ENCODE measurements at places on chromosomes 11 and 22.

- no peak for DNase-seq
These were observed 561.1 kb upstream of the CADM1 start for GRCh38 chr11:116065191-116065895.

DNA sequence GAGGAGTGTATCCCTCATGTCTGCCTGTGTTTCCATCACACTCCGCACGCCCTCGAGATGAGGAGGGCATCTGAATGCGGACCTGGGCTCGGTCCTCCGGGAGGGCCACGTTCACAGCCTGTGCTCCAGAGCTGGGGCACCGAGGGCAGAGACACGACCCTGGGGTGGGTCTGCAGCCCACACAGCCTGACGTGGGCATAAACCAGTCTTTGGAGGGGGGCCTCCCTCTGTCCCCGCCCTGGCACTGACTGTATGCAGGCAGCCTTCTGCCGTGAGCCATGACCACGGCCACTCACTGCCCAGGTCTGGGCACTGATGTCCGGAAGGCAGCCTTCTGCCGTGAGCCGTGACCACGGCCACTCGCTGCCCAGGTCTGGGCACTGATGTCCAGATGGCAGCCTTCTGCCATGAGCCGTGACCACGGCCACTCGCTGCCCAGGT, 1425.1 kb downstream of the BRD1 start:
- no peak for DNase-seq

DNA sequence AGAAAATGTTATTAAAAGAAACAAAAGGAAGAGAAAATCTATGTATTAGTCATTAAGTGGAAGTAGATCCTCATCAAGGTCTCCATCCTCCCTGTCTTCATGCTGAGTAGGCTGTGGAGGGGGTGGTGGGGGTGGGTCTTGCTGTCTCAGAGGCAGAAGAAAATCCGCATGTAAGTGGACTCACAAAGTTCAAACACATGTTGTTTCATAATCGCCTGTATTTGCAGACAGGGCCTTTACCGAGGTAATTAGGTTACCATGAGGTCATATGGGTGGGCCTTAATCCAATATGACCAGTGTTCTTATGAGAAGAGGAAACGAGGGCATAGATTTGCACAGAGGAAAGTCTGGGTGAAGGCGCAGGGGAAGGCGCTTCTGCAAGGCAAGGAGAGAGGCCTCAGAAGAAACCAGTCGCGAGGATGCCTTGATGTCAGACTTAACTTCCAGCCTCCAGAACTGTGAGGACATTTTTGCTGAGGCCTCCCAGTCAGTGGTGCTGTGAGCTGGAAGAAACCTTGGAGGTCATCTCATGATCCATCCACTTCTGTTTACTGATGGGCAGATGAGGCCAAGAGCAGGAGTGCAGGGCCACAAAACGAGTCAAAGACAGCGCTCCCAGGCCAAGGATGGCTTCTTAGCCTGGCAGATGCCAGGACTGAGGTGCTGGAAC, 49.3 kb upstream of the THY1 start:
- no peak for DNase-seq

DNA sequence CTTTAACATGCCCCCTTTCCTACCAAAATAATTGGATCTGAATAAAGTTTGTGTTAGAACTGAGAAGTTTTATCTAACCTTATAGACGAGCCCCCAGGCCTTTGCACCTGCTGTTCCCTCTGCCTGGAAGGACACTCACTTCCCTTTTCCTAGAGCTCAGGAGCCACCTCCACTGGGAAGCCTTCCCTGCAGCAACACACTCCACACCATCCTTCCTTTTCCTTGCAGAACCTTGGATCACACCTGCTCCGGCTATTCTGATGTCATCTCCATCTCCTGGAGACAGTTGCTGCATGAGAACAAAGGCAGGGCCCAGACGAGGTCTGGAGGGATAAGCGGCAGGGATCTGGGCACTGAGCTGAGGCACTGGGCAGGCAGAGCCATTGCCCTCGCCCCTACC, 22.6 kb upstream of the MYOD1 start:
- DNase-seq: no peak

DNA sequence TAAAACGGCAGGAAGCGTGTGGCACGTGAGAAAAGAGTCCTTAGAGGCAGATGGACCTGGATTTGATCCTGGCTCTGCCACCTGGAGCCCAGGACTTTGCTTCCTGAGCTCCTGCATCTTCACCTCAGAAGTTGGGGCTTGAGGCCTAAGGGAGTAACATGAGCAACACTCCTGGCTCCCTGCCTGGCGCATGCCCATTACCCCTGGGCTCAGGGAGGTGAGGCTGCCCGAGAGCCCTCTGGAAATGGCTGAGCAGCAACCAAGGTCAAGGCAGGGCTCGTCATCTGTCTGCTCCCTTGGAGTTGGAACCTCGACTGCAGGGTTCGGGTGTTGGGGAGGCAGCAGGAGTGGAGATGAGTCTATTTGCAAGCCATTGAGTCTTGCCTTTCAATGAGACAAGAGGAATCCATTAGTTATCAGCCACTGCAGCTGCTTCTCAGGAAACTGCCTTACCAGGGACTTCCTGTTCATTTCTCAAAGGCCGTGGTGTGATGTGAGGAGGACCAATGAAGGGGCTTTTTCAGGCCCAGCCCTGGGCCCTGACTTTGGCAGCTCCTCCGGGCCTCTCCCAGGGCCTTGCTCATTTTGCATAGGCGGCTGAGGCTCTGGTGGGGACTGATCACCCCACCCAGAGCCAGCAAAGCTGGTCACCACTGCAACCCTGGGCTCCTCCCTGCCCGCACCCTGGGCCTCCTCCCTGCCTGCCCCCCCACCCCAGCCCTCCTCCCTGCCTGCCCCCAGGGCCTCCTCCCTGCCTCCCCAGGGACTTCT, 6.4 kb downstream of the FADS2 start:
- peak; percentile 4 for DNase-seq

DNA sequence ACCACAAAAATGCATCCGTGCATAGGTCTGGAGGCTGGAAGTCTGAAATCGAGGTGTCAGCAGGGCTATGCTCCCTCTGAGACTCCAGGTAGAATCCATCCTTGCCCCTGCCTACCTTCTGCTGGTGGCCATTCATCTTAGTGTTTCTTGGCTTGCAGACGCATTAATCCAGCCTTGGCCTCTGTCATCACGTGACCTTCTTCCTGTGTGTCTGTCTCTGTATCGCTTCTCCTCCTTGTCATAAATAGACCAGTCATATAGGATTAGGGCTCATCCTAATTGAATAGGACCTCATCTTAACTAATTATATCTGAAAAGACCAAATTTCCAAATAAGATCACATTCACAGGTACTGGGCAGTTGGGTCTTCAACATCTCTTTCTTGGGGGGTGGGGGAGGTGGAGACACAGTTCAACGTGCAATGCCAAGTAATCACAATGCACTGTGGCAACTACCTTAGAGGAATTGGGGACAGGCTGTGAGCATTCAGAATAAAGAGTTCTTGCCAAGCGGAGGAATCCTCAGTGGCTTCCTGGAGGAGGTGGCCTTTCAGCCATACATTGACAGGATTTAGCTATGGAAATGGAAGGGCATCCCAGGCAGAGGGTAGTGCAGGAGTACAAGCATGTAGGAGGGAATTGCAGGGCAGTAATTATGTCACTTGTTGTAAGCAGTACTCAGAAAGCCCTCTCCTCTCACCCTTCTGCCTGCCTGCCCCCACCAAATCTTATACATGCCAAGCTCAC, 96.2 kb upstream of the SYT13 start:
- DNase-seq: no peak

- no peak for DNase-seq
These were observed 7.5 kb upstream of the MIEF1 start for GRCh38 chr22:39494471-39495120.

GRCh38 chr11:3139086-3139440, 26.0 kb downstream of the OSBPL5 start:
- no peak for DNase-seq

DNA sequence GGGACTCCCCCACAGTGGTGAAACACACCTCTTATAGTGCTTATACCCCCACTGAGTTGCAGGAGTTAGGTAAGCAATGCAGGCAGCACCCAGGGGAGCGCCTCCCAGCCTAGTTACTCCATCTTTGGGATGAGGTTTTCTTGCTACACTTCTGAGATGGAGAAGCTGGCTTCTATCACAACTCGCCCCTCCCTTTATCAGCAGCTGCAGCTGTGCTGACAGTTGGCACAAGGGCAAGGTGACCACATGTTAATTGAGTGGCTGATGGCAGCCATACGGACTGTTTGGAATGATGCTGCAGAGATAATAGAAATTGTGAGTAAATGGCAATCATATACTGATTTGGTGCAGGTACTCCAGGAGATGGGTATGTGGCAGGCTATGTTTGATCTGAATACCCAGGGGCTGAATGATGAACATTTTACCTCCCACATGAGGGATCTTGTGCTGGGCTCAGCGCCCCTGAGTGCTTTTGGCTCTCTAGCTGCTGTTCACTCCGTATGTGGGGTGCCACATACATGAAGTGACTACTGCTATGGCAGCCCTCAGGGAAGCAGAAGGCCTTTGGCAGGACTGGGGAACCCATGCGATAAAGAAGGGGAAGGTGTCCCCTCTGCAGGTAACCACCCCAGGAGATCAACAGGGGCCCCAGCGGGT, 29.2 kb upstream of the KCNA4 start:
- DNase-seq: no peak

GRCh38 chr11:103610435-103610834, 426.0 kb upstream of the DDI1 start:
- DNase-seq: no peak

DNA sequence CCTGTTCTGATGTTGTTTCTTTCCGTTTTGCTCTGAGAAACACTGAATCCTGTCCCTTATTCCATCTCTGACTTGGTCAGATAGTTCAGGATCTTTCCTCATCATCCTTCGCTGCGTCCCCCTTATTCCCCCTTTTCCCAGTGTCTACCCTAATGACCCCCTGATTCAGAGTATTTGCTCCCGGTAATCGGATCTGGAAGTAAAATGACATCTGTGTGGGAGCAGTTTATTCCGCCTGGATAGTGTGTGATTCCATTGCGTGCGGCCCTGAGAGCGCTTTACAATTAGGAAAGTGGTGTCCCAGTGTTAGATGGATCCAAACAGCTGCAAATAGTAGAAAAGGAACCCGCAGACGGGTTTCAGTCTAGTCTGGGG, 606 bp downstream of the DRG1 start:
- DNase-seq: peak; percentile 38

DNA sequence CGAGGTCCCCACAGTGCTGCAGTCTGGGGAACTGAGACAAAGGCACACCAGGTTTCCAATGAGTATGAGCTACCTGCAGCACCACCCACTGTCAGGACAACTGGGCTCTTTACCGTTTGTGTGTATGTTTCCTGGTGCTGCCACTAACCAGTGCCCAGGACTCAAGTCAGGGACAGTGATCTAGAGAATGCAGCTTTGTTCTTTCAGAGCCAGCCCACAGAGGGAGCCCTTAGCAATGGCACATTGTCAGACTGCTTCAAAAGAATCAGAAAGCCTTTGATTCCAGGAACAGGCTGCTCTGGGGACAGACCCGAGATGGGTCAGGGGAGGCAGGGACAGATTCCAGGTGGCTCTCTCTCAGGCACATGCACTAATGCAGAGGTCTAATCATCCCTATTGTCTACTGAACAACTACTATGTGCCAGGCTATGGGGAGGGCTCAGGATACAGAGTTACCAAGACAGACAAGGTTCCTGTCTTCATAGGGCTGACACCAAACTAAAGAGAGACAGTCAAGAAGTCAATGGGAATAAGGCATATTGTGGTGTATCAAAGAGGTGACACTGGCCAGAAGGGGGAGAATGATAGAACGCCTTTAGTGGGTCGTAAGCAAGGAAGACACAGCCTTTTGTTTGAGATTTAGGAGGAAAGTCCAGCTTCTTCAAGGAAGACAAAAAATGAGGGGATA, 103.7 kb downstream of the VPREB1 start:
- DNase-seq: no peak

DNA sequence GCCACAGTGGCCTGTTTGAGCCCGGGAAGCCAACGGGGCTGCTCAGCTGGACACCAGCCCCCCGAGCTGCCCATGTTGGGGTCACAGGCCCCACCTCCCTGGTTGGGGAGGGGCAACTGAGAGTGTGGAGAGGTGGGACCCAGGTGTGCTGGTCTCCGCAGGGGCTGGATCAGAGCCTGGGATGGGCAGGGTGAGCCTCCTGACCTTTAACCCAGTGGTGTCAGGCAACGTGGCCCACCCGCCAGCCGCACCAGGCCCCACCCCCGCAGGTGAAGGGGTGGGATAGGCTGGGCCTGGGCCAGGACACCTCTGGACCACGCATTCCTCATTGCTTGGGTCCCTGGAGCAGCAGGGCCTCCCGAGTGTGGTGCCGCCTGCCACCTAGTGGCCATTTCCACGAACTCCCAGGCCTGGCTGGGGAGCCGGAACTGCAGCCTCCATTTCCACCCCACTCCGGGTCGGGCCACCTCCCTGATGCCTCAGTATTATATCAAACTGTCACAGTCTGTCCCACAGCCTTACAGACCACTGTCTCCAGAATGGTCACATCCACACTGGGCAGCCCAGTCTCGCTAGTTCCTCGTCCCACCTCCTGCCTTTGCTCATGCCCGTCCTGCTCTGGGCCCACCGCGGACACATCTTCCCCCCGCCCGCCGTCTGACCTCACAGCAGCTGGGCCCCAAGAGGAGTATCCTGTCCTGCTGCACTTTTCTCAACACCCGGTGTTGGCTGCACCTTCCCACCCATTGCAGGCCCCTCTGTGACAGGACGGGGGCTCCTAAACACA, 13.3 kb upstream of the PPP6R3 start:
- DNase-seq: peak; percentile 92

- no peak for DNase-seq
These were observed 20.0 kb downstream of the OR2AT4 start for GRCh38 chr11:75076671-75077070.

DNA sequence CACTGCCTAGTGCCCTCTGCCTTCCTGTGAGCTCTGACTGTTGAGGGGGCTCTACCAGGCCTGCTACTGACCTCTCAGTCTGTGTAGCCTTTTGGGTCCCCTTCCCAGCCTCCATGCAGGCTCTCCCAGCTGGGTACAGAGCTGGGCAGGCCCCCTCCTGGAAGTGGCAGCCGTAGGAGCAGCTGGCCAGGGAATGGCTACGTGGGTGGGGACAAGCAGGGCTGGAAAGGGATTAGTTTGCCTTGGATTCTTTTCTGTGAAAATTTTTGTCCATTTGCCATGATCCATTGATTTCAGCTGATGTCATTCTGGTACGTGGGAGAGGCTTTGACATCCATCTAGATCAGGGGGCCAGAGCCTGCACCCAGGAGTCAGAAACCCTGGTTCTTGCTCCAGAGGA, 23.9 kb upstream of the NECTIN1 start:
- peak; percentile 60 for DNase-seq

GRCh38 chr22:41799486-41800347, 762 bp upstream of the CCDC134 start:
- peak; percentile 78 for DNase-seq

DNA sequence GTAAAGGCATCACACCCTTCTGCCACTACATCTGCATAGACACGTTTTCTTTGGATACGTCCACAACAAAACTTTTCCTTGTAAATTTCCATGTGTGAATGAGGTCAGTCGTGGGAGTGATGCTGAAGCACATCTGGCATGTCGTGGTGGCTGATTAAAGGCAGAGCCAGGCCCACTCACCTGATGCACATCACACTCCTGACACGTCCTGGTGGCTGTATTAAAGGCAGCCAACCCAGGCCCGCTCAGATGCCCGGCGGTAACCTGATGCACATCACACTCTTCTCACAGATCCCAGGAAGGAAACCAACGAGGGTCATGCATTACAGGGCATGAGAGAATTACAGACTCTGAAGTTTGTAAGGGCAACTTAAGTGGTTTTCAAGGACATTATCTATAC, 321.6 kb upstream of the B3GAT1 start:
- DNase-seq: no peak

All from AG20443 (cell line).